DMS153 (cell line): ENCODE measurements at places on chromosomes 2 and 18.

- no peak for DNase-seq
Observed at GRCh38 chr18:45173799-45174519, 441.3 kb upstream of the SLC14A2 start.

- DNase-seq = no peak
Observed at GRCh38 chr2:230871361-230872150, 6.8 kb downstream of the ITM2C start.

GRCh38 chr2:159706385-159706980, 5.8 kb upstream of the MARCHF7 start:
- DNase-seq = no peak

DNA sequence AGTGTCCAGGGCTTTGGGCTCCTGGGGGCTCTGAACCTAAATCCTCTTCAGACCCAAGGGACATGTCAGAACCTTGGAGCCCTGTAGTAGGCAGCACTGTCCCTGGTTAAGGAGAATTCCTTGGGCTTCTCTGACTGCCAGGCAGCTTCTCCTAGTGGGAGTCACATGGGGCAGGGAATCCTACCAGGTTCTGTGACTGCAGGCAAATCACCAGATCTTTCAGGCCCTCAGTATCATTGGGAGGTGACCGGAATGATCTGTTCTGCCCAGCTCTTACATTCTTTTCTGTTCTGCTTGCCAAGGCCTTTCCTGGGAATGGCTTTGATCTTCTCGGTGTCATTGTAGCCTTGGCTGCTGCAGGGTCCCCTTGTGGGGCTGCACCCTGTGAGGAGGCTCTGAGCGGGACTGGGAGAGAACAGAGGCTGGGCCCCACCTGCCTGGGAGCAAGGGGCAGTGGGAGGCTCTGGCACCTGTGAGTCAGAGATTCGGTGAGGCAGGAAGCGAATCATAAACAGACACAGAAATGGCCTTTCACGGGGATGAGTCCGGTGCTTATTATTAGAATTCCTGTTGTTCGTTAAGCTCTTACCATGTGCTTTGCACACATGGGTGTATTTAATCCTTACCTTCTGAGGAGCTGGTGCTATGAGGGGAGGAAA, 14.1 kb downstream of the CEP68 start:
- no peak for DNase-seq

GRCh38 chr2:199850218-199850717, 724 bp downstream of the FTCDNL1 start:
- DNase-seq = no peak

- peak; percentile 63 for DNase-seq
Observed at GRCh38 chr2:172288603-172289002, 138.8 kb upstream of the ITGA6 start.

- DNase-seq = no peak
Observed at GRCh38 chr2:128632501-128632800, 313.8 kb upstream of the HS6ST1 start.

DNA sequence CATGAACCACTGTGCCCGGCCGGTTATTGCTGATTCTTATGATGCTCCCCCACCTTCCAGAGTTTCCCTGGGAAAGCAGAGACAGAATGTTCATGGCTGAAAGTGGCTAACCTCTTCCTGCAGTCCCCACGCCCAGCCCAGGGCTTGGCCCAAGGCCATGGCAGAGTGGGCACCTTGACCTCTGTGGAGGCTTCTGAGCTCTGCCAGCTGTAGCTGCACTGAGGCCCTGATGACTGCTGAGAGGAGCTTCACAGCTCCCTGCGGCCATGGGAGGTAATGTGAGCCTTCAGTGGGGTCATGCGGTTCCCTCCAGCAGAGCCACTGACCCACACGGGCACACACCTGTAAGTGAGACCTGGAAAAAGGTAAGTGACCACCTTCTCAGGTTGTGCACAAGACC, 13.3 kb downstream of the EFHD1 start:
- DNase-seq = no peak

DNA sequence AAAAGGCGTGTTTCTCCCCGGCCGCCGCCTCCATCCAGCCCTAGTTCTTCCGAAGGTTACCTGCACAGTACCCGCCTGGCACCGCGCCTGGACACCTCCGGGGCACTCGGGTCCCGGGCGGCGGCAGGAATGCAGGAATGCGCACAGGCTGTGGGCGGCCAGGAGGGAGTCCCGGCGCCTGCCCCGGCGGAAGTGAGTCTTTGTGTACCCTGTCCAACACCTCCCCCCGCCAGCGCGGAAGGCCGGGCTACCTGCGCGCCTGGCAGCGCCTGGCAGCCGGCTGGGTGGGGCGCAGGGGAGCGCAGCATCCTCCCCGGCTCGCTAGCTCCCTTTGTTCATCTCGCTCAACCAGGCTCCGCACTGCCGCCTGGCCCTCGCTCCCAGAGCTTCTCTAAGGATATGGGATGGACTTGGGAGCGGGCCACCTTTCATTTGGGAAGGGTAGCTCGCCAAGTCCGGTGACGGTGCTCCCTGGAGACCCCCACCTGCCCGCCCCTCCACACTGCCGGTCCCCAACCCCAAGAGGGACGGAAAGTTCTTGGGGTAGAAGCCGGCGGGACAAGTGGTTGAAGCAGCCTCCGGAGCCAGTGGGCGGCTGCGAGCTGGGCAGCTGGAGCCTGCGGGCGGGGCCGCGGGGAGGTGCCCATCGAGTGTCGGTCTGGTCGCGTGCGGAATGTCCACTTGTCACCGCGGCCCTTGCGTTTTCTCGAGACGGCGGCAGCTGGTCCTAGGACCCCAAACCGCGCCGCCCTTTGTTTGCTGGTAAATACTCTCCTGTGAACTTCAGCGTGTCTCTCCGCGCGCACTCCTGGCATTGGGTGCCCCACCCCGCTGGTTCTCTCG, 1.2 kb upstream of the ST6GAL2 start:
- peak; percentile 79 for DNase-seq

DNA sequence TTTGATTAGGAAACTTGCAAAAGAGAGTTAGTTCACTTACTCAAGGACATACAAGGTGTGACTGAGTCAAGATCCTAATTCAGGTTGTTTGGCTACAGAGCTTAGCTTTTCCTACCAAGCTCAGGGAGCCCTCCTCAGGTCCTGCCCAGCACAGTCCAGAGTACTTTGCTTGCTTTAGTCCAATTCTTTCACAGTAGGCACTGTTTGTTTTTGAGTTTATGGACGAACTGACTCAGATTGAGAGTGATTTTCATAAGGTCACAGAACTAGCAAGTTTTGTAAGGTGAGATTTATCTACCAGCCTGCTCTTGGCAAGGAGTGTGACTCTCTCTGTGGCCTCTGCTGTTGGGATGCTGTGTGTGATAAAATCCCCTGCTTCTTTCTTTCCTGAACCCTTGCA, 310.5 kb downstream of the PTPRM start:
- DNase-seq = no peak

DNA sequence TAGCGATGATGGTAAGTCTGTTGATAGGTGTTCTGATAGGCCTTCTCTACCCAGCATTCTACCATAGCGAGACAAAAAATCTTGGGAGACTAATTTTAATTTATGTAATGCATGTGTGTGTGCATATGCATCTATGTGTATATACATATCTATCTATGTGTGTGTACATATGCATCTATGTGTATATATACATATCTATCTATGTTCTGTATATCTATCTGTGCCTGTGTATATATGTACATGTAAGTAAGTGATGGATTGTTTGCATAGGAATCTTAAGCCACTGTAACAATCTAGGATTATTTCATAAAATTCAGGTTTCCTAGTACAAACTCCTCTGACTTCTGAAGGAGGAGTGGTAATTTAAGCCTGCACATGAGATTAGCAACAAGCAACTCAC, 197.2 kb upstream of the PXDN start:
- DNase-seq = no peak

DNA sequence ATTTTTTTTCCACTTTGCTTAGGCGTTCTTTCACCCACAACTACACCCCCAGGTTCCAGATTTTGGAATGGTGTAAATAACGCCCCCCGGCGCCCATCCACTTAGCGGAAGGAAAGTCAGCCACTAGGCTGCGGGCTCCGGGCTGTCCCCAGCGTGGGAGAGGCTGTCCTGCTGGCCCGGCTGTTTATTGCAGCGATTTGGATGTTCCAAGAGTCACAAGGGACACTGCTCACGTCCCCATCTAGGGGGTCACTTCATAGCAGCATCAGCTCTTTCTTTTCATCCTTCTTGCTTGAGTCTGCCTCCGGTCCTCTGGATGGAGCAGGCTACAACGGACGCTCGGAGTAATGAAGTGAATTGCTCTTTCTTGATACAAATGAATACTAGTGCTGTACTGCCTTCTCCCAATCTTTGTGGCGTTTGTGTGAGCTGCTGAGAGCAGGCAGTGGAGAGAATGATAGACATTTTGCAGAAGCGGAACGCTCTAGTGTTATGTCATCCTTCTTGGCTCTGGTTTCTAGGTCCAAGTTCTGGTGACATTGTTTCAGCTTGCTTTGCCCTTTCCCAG, 50.7 kb upstream of the PAIP2B start:
- no peak for DNase-seq

DNA sequence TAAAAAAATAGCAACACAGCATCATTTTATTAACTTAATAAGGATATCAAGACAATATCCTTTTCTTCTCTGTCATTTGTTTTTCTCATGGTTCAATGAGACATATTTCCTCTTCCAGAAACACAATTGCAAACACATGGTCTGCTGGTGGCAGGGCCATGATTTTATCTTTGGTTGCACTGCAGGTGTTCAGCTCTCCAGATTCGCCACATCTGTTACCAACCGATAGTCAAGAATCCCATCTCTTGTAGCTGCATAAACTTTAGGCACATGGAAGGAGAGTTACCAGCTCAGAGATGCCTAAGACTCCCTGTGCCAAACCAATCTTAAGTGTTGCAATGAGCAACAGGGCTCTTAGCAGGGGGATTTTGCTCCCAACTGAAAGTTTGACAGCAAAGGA, 1303.2 kb upstream of the CELF4 start:
- no peak for DNase-seq

DNA sequence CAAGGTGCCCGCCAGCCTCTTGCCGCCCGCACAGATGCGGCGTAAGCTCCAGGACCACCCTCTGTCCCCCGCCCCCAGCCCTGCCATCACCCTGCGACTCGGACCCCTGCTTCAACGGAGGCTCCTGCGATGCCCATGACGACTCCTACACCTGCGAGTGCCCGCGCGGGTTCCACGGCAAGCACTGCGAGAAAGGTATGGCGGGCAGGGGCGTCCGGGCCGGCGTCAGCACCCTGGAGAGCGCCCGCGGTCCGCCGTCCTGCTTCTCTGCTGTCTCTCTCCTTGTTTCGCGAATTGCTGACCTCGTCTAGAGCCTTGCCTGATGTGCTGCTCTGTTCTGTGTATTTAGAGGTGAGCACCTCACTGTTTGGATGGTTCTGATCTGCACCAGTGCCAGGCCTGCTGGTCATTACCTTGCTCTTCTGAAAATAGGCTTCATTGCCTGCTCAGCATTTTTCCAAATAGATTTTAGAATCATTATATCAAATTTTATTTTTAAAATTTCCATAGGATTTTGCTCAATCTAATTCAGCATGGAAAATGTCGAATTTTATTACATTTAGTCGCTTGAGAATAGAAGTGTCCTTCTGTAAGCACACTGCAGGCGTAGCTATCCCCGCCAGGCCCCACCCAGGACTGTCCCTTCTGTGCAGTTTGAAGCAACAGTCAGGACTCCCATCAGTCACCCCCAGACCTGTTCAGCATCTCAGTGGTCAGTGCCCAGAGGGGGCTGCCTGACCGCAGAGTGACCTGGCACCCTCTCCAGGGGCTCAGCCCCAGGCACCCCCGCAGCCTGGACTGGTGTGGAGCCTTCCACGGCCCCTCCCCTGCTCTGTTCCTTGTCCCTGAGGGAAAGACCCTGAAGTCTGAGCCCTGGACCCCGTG, 51.6 kb downstream of the SNED1 start:
- no peak for DNase-seq

DNA sequence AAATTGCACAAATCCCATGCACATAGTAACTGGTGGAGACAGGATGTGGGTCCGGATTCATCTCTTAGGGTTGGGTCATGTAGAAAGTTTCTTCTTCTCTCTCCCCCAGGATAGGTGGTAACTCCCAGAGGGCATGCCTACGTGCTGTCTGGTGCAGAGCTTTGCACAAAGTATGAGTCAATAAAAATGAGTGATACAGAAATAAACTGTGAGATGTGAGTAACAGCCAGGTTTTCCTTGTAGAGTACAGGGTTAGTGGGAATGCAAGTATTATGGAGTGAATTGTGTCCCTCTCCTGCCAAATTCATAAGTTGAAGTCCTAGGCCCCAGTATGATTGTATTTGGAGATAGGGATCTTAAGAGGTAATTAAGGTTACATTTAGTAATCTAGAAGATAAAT, 289.4 kb downstream of the ALK start:
- no peak for DNase-seq

DNA sequence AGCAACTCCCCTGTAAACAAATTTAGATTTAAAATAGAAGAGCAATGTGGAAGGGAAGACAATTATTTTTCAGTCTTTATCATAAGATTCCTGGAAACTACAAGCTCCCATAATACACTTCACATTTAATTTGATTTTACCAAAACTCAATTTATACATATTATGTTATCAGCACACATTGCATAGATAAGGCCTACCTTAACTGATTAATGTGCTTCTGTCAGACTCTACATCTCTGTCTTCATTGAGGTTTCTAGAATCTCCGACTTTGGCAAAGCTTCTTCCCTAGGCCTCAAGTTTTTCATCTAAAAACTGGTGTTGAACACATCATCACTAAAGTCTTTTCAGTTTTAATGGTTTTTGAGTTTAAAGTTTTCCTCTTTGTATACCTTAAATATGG, 366.1 kb downstream of the CLIP4 start:
- DNase-seq = no peak

GRCh38 chr2:235330775-235331451, 162.9 kb upstream of the AGAP1 start:
- DNase-seq = no peak

- DNase-seq = no peak
Observed at GRCh38 chr2:72931280-72931910, 14.1 kb downstream of the EMX1 start.

- DNase-seq = no peak
Observed at GRCh38 chr2:1833046-1833445, 88.7 kb upstream of the PXDN start.

DNA sequence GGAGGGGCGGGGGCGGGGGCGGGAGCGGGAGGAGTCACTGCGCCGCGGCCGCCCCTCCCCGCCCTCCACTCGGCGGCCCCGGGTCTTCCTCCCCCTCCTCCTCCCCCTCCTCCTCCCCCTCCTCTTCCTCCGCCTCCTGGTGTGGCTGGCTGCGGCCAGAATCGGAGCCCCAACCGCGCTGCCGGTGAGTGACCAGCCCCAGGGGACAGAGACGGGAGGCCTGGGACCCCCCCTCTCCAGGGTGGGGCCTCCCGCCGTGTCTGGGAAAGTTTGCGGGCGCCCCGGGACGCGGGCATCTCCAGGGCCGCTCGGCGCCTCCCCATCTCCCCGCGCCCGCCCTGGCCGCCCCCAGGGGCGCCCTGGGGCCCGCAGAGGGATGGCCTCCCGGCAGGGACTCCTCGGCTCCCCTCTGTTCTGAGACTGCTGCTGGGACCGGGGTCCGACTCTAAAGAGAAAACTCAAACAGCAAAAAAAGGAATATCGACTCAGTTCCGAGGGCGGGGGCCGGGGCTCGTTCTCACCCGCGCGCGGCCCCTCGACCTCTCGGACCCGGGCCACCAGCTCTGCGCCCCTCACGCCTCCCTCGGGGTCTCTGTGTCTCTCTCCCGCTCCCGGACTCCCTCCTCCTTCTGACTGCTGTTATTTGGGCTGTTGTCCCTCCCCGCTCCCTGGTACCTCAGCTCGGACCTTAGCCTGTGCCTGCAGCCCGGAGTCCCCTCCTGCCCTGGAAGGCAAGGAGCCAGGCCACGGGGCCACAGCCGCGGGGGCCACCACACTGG, at the start of gene STON1:
STON1 (plus strand) TSS at position 122 of the 779 bp plus-strand sequence. CDS start 50,480 bp downstream, outside the sequence.
- no peak for DNase-seq
